ENCODE measurements at places on chromosomes 7 and 10. TPM values are rescaled to one million over a fixed set of nuclear protein-coding genes. Genes with fewer than 3 reads are reported as not detected.

DNA sequence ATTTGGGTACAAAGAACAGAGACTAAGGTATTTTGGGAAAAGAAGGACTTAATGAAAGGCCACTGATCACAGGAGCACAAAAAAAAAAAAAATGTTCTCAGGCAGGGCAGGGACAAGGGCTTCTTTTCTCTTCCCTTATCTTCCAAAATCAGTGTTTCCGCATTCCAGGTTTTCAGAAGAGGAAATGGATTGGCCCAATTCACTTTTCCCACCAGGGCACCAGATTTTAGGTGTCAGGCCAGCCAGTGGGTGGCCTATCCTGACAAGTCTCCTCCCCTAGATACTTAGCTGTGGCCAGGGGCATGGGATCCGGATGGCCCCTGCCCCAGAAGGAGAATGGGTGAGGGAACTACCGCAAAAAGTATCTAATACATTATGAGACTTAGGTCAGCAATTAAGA lies 88.9 kb upstream of the WAC start:
- H3K27ac ChIP-seq = no peak overlapping the region
- H3K4me1 ChIP-seq = no peaks in the 10 kb centered on the region

- H3K27me3 ChIP-seq = no peaks in the 10 kb centered on the region
- peaks cover 9% of the 10 kb centered on the region for H3K4me1 ChIP-seq
- no peak overlapping the region for H3K27ac ChIP-seq
- H3K4me3 ChIP-seq = no peak overlapping the region
- no peak for DNase-seq
- H3K36me3 ChIP-seq = no peaks in the 10 kb centered on the region
These were observed 3.5 kb upstream of the ZNF282 start for GRCh38 chr7:149191851-149192250.

DNA sequence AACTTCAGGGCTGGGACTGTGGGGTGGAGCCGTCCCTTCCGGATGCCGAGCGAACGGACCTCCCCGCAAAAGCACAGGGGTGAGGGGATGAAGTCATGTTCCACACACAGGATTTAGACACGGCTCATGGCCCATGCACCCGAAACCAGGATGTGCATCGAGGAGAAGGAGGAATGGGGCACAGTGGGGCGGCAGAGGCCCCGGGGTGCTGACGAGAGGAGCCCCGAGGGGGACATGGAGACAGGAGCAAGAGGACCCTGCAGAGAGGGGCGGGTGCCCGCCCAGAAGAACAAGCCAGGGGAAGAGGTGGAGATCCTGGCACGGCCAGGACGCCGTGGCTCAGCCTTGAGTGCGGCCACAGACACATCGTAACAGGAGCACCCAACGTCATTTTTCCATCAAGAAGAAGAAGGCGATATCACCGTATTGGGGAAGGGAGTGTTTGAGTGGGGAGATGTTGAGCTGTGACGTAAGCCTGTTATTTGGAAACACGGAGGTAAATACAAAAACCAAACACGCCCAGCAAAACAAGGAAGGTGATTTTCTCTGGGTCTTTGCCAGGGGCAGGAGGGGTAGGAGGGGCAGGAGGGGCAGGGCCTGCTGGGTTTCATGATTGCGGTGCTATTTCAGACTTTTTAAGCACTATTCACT lies 25.3 kb upstream of the FOXL3 start:
- peaks cover 2% of the 10 kb centered on the region for H3K4me1 ChIP-seq
- no peak overlapping the region for H3K4me3 ChIP-seq
- H3K27ac ChIP-seq = no peak overlapping the region
- no peak for DNase-seq
- H3K27me3 ChIP-seq = no peaks in the 10 kb centered on the region

Gene PVRIG
- 30.5 TPM for total RNA-seq

GRCh38 chr7:115775981-115776380 lies 254.6 kb downstream of the TFEC start:
- H3K4me1 ChIP-seq = no peaks in the 10 kb centered on the region
- no peak overlapping the region for H3K27ac ChIP-seq
- no peak overlapping the region for H3K4me3 ChIP-seq
- no peaks in the 10 kb centered on the region for H3K36me3 ChIP-seq
- DNase-seq = no peak

Gene CHST15
- 3.3 TPM for total RNA-seq

Gene SFRP5
- not detected for total RNA-seq

Gene BAZ1B
- total RNA-seq = 52.6 TPM

DNA sequence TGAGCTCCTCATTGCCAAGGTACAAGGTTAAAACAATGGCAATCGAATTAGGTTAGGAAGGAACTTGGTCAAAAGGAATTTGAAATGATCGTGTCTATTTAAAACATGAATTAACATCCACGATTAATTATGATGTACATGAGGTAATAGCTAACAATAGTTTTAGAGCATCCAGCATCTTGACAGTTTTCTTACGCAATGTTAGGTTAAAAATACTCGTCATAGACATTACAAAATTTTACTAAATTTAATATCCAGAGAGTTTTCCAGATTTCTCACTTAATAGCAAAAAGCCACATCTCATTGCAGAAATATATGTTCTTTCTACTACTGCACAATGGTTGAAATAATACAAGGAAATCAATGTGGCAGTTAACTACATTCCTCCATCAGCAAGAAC lies 22.6 kb downstream of the CUBN start:
- no peak for DNase-seq
- peaks cover 5% of the 10 kb centered on the region for H3K36me3 ChIP-seq
- H3K27ac ChIP-seq = no peak overlapping the region
- no peaks in the 10 kb centered on the region for H3K4me1 ChIP-seq
- no peak overlapping the region for H3K4me3 ChIP-seq
- H3K27me3 ChIP-seq = no peaks in the 10 kb centered on the region

GRCh38 chr10:7826971-7827370 lies 8.7 kb downstream of the TAF3 start:
- H3K27ac ChIP-seq = peak overlapping the region; percentile 37
- no peaks in the 10 kb centered on the region for H3K27me3 ChIP-seq
- peaks cover 10% of the 10 kb centered on the region for H3K36me3 ChIP-seq

Gene SEMA3E
- not detected for total RNA-seq
